ENCODE measurements at places on chromosomes 2 and 18.

- DNase-seq, result no peak
These were observed 291.1 kb downstream of the SLC8A1 start for GRCh38 chr2:40160751-40161218.

GRCh38 chr2:20168727-20169696 is 55.9 kb downstream of the SDC1 start:
- DNase-seq, result no peak

DNA sequence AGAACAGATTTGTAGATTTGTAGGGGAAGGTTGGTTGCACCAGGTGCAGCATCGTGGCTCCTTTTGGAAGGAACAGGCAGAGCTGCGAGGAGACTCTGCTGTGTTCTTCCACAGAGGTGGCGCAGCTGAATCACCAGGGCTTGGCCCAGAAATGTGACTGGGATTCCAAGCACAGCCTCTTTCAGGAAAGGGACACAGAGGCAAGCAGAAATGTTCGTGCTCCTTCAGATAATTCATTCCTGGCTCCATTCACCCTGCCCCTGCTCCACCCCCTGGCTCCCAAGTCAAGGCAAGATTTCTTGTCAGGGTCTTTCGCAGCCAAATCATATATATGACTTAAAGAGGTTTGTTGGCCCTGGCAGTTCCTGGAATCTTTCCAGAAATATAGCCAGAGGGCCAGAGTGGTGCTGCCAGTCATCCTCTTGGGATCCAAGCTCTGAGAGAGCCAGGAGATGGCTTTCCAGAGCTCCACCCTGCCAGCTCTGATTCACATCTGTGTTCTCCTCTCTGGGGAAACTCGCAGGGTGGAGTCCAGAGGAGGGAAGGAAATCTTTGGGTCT is 203.9 kb upstream of the TANK start:
- no peak for DNase-seq

GRCh38 chr2:215974700-215975429 is 38.5 kb downstream of the MREG start:
- DNase-seq, result no peak

GRCh38 chr2:238277695-238278094 is 10.7 kb downstream of the PER2 start:
- no peak for DNase-seq

- no peak for DNase-seq
These were observed 26.9 kb downstream of the SGPP2 start for GRCh38 chr2:222451224-222451674.

DNA sequence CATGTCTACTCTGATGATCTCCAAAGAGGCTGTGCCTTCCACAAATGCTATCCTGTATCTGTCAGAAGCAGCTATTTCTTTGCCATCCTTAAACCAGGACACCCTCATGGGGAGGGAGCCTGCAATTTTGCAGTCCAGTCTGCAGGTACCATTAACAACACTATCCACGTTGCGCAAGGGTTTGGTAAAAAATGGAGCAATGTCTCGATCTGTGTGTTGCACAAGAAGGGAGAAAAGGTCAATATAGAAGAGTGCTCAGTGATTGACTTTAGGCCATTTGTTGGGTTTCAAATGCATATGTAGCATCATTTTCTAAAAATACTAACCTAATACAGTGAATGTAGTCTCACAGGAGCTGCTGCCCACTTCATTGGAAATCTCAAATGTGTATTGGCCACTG is 74.3 kb downstream of the TTN start:
- no peak for DNase-seq

GRCh38 chr2:72958542-72959385 is 41.4 kb downstream of the EMX1 start:
- no peak for DNase-seq

- no peak for DNase-seq
These were observed 52.3 kb downstream of the CD226 start for GRCh38 chr18:69895066-69896047.

DNA sequence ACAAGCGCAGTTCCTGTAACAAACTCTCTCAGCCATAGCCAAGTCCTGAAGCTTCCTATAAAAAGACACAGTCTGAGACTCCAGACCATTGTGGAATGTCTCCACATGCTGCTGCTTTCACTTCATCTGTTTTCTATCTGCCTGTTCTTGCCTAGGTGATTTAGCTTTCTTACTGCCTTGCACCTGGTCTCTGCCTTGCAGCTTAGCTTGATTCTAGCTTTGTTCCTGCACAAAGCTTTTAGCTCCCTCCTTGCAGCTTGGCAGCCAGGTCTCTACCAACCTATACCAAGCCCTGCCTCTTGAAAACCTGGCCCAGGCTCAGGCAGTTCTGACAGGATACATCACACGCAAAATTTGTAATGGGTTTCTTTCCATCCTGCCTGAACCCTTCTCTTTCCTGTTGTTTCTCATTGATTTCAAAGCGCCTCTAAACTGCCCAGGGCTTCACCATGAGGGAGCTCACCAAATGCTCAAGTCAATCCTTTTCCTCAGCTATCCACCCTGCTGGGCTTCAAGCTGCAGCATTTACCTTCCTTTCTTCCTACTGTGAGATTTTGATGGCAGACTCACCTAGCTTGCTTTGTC is 941.3 kb upstream of the NXPH2 start:
- DNase-seq, result peak; percentile 78

DNA sequence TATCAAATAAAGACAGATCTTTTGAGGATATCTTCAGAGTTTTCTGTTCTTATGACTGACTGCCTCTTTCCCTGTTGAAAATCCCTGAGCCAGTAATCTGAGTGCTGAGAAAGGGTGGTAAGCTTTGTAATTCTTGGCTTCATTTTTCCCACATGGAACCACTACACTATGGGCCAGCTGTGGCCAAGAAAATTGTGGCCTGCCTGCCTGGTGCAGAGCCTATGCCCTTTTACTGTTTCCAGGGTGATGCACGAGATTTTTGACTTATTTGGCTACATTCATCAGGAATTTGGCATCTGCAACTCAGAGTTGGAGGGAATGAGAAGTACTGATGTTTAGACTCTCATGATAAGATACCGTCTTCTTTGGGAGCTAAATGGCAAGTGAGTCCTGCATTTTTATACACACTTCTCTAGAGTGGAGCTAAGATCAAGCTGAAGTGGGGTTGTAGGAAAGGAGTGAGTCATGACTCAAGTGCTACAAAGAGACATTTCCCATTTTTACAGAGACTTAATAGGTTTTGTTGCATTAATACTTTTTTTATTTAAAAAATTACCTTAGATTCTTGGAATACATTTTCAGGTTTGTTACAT is 328.2 kb upstream of the CDH7 start:
- DNase-seq, result no peak

GRCh38 chr2:85734942-85735608 is 18.7 kb upstream of the ATOH8 start:
- no peak for DNase-seq
